ENCODE measurements at places on chromosomes 7 and 10.

DNA sequence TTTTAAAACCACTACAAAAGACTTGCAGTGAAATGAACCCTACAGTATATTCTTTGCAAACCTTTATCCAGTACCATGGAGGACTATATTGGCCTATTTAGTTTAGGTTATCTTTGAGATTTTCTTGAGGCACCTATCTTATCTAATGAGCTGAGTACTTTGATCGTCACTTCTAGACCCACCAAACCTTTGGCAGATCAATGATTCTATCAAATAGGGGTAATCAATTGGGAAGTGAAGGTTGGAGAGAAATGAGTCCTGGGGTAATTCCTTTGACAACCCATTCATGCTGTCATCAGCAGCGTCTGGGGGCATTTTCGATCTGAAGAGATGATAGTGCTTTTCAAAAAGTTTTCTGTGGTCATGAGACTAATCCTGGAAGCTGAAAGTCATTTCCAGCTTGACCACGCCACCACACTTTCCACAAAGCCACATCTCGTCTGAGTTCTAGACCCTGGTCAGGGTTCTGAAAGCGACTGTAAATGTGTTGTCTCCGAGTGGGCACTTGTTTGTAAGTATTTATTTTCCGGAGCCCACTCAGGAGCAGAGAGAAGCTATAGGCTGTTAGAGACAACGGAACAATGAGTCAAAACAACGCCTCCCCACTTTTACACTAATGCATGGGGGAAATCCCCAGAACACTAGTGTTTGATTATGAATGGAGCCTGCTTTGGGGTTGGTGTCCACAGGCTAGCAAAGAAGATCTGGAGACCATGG lies 4.8 kb downstream of the EGR2 start:
- DNase-seq = peak; percentile 69

DNA sequence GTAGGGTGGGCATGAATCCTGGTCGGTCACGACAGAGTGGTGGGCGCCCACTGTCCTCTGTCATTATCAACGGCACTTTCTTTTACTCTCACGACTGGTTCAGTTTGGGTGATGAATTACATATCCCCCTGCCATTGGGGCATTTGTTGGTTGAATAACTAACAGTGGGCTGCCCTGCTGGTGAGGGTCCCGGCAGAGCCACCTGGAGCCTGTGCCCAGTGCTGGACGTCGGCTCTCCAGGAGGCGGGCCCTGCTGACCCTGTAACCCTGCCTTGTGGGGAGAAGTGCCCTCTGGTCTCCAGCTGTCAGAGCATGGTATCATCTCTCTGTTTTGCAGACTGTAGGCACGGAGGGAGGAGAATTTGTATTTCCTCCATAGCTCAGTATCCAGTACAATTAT lies 199.1 kb downstream of the GLRX3 start:
- no peak for DNase-seq

DNA sequence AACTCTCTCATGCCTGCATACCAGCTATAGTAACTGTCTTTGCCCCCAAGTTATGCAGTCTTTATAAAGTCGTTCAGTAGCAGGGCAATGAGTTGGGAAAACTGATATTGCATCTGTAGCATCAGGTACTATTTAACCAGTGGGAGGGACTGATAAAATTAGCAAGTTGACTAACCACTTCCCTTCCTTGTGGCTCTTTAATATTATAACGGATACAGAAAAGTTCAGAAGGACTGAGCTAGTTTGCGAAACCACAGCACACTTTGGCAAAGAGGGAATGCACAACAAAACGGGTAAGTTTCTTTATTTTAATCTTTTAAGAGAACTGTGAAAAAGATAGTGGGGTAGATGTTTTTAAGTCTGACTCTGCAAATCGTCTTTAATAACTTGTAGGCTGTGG lies 205.3 kb upstream of the HDAC9 start:
- DNase-seq = no peak

GRCh38 chr10:103666087-103666761 lies 172.7 kb downstream of the NEURL1 start:
- no peak for DNase-seq

- no peak for DNase-seq
Measured at GRCh38 chr7:116455499-116455898, 44.0 kb upstream of the CAV2 start.

DNA sequence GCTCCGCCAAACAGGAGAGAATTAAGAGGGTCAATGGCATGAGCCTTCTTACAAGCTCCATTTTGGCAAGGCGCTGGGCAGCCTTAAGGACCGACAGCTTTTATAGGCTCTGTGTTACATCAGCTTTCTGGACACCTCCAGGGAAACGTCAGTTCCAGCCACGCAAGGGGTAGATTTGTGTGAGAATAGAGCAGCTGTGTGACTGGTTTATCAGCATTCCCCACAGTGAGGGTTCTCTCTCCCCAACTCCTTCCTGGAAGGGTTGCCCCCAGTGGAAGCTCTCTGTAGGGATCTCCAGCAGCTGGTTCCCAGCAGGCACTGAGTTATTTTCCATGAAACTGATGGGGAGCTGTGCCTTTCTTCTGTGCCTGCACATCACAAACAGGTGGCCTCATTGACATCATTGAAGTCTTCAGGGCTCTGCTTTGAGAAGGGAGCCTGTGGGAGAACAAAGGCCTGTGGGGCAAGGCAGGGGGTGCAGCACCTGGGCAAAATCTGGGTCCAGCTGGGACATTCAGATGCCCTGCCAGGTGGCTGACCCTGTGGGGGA lies at the start of gene CUZD1:
TSS of gene CUZD1 (minus strand) at position 75 of the 550 bp plus-strand sequence. CDS start at position 61, 14 bp downstream.
- DNase-seq = no peak

DNA sequence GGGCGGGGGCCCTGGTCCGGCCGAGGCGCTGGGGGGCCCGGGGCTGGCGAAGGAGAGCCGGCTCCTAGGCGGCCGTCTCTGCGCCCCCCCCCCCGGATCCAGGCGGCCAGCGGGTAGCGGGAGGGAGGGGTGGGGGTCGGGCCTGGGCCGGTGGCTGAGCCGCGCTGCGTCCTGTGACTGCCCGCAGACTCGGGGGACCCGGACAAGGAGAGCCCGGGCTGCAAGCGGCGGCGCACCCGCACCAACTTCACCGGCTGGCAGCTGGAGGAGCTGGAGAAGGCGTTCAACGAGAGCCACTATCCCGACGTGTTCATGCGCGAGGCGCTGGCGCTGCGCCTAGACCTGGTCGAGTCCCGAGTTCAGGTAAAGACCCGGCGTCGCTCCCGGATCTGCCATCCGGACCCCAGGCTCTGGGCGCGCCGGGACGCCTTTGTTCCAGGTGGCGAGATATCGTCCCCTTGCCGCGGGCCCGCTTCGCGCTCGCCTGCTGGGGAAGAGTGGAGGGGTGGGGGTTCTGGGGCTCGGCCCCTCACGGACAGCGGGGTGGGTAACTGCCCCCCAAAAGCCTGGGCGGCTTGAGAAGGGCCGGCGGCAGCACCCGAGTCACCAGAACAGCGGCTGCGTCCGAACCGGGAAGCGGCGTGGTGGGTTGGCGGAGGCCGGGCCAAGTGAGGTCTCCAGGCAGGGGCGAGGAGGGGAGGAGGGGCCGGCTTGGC lies 819 bp downstream of the UNCX start:
- DNase-seq = no peak

DNA sequence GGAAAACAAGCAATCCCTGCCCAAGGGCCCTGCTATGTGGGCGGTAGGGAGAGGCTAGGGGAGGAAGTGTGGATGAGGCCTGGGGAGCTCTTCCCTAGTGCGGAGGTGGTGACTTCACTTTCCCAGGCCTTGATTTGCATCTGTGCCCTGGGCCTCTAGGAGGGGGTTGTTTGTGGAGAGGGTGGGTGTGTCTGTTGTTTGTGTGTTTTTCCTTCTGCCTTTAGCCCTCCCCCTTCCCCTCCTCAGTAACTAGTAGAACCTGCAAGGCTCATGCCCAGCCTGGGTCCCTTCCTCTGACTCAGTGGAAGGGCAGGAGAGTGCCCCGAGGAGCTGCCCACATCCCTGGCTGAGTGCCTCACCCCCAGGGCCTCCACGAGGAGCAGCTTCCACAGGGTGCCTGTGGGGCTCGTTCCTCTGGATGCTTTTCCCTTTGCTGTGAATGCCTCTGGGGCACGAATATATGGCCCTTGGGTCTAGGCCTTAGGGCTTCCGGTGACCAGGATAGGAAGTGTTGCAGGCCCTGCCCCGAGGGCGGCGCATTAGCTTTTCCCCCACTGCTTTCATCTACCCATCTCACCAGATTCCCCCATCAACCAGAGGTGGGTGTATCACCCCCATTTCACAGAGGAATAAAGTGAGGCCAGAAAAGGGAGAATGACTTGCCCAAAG lies 89.4 kb upstream of the DUSP5 start:
- no peak for DNase-seq

- DNase-seq = no peak
Measured at GRCh38 chr7:158999496-158999895, 143.1 kb downstream of the DYNC2I1 start.

DNA sequence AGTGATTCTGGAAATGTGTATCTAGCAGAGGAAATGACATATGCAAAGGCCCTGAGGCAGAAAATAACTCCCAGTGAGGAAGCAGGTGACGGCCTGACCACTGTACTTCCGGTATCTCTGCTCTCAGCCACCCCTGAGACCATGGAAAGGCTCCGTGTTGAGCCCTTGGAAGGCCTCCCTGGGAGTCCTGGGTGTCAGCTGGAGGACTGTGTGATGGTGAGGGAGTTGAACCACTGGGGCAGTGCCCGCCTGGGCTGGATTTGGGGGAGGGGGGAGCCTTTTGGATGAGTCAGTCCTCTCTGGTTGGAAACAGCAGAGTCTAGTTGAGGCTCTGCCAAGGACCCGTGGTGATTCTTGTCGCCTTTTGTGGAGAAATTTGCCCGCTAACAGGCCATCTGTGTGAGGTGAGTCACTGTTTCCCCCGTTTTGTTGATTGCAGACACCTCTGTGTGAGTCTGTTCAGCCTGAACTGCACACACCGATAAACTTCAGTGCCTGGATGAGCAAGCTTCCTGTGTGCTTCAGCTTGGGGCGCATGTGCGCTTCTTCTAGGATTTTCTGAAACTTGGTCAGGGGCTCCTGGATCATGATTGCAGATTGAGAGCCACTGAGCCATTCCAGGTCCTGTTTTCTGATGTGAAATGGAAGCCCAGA lies 98.6 kb downstream of the GRK5 start:
- peak; percentile 87 for DNase-seq

GRCh38 chr10:102240467-102241031 lies 763 bp downstream of the PITX3 start:
- DNase-seq = no peak
